ENCODE measurements at places on chromosomes 11 and 22. TPM values are rescaled to one million over a fixed set of nuclear protein-coding genes. Genes with fewer than 3 reads are reported as not detected.

DNA sequence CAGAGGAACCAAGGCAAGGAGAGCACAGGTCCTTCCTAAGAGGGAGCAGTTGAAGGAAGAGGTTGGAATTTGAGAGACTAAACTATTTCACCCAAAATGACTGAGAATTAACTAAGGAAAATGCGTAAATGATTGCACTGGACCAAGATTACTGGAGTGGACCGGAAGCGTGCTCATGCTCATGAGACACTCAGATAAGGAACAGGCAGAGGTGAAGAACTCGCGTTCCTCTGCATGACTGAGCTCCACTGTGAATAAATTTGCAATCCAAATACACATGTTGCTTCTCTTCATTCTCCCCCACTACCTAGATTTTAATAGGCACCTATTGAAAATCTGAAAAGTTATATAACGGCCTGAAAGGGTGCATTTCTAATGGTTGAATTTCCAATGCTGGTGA, 207.0 kb downstream of the KIRREL3 start:
- no peaks in the 10 kb centered on the region for H3K27me3 ChIP-seq
- H3K4me3 ChIP-seq, result no peak overlapping the region
- H3K36me3 ChIP-seq, result no peaks in the 10 kb centered on the region
- no peak overlapping the region for H3K27ac ChIP-seq

GRCh38 chr11:126968915-126969314, 31.7 kb downstream of the KIRREL3 start:
- DNase-seq, result no peak
- H3K27me3 ChIP-seq, result no peaks in the 10 kb centered on the region
- no peak overlapping the region for H3K4me3 ChIP-seq

GRCh38 chr22:40727070-40727963, 48.0 kb downstream of the MCHR1 start:
- peak overlapping the region; percentile 80 for H3K27ac ChIP-seq
- H3K4me1 ChIP-seq, result peaks cover 35% of the 10 kb centered on the region
- no peaks in the 10 kb centered on the region for H3K27me3 ChIP-seq
- H3K4me3 ChIP-seq, result peak overlapping the region; percentile 17
- DNase-seq, result peak; percentile 29
- no peaks in the 10 kb centered on the region for H3K36me3 ChIP-seq

DNA sequence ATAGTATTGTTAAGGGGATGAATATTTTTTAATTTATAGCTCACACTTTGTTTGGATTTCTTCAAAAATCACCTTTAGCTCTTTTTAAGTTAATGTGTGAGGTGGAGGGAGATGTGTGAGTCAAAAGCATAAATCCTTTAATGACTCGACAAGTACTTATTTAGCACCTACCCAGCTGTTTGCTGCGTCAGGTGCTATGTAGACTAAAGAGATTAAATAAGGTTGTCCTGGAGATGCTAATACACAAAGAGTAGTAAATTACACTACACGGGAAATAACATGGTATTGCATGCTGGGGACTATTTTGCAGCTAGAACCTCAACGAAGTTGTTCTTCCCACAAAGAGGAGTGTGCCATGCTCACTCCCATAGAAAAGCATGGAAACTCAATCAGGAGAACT, 583.3 kb upstream of the TENM4 start:
- no peaks in the 10 kb centered on the region for H3K27me3 ChIP-seq
- no peaks in the 10 kb centered on the region for H3K4me1 ChIP-seq
- H3K4me3 ChIP-seq, result no peak overlapping the region
- no peak for DNase-seq

EXPH5 gene
- 6.8 TPM for total RNA-seq
